Fibroblast of villous mesenchyme (primary cell): ENCODE measurements at places on chromosomes 12 and 14. TPM values are rescaled to one million over a fixed set of nuclear protein-coding genes. Genes with fewer than 3 reads are reported as not detected.
A peak's percentile ranks its signal among the peaks of the same experiment; 100 is the strongest.

DNA sequence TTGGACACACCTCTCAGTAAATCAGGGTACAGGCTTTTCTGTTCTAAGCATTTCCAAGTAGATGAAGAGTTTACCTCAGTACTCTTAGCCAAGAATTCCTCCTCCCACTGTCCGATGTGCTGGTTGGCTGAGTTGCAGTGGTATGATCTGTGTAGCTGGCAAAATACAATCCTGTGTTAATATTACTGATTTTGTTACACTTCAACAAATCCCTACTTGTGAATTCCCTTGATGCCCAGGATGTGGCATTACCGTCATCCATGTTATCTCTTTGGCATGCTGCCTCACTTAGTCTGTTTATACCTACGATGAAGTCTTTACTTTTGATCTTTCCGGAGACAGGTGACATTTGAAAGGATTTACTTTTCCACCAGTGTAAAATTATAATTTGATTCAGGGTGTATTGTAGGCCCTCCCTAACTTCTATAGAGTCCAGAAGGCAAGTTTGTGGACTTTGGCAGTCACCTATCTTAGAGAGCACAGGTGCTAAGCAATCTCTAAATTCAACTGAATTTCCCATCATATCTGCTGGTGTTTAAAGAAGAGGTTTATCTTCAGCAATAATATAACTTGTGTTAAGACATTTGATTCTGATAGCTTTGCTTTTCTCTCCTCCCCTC lies 10.1 kb downstream of the CCDC196 start:
- no peak for DNase-seq

GRCh38 chr12:2930865-2931264 lies 28.3 kb upstream of the TEAD4 start:
- DNase-seq, result no peak

DNA sequence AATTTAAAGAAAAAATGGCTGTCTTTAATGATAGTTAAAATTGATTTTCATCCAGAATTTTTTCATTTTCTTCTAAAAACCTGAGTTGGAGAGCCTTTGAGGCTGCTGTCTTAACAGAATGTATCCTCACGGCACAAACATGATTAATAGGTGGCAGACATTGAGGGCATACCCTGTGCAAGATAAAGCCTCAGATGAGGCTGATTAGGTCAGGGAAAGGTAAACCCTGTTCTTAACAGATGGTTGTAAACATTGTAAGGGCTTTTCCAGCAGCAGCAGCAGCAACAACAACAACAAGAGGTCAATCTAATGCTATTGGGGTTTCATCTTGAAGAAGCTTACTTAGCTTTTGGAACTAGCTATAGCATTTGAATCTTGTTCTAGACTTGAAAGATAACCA lies 17.4 kb downstream of the GNG2 start:
- no peak for DNase-seq

GRCh38 chr12:91902860-91903683 lies 242.6 kb downstream of the BTG1 start:
- no peak for DNase-seq

DNA sequence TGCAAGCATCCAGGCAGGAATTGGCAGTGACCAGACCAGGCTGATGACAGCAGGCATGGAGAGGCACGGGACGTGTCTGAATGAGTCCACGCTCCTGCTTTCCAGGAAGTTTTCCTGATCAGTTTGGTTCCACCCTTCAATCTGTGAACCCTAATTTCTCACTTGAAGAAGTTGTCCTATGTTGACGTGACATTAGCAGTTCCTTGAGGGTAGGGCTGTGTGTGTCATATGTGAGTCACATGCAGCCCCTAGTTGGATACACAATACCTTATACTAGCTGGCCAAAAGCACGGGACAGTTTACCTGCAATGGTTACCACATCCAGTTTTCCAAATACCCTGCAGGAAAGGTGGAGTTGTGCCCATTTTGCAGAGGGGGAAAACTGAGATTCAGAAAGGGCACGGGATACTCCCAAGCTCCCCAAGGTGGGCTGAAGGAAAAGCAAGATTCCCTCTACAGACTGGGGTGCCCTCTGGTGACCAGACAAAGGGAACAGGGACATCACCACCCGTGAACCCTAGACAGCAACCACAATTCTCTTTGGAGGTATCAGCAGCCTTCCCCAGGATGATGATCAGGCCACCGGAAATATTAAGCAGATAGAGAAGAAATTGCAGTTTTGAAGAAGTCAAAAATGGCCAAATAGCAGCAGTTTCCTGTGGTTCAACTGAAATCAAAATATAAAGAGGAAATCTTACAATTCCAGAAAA lies 194.5 kb downstream of the PHETA1 start:
- no peak for DNase-seq

DNA sequence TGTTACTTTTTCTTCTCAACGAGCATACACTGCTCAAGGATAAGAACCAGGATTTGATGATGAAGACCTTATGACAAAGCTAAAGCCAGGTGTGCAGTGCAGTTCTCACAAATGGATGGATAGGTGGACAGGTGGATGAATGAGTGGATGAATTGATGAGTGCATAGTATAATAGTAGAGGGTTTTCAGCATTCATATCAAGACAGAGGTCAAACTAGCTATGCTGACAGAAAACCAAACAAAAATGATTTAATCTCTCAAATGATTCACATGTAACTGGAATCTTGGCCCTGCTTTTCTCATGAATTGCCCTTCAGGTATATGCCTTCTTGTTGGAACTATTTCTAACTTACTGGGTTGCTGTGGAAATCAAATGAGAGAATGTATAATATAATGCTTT lies 240.9 kb downstream of the BCAT1 start:
- DNase-seq, result no peak

Gene OR4M1
- not detected in 2 replicates for total RNA-seq

Gene SDR9C7
- total RNA-seq, result not detected in 2 replicates

DNA sequence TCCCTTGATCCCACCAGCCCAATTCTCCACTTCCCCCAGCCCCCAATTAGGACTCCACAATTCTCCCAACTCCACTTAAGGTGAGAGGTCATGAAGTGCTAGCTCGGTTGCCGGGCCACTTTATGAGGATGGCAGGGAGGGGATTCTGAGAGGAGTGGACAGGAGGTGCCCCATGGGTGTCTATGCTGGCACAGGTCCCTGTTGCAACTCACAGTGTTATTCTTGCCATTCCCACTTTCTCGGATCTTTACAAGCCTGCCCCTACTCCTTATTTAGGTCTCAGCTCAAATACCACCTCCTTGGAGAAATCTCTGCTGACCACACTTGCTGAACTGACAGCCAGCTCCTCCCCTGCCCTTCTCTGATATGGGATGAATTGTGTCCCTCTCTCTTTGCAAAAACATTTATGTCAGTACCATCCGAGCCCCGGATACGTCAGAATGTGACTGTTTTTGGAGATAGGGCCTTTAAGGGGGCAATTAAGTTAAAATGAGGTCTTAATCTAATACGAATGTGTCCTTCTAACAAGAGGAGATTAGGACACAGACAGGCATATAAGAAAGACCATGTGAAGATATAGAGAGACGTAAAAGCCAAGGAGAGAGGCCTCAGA lies 4.2 kb upstream of the LGALS3 start:
- DNase-seq, result no peak

DNA sequence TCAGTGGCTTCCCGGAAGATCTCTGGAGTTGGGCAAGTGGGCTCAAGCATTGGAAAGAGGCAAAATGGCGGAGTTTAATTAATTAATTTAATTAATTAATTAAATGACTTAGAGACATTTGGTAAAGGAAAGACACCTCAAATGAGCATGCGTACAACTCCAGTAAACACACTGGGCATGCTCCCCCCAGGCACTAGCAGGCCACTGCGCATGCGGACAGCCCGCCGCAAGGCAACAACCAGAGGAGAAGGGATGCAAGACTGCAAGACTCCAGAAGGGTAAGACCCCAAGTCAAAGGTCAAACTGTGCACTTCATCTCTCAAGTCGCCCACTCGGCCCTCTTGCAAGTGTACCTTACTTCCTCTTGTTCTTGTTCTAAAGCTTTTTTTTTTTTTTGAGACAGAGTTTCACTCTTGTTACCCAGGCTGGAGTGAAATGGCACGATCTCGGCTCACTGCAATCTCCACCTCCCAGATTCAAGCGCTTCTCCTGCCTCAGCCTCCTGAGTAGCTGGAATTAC lies 57.8 kb upstream of the PSMC1 start:
- DNase-seq, result no peak

- peak; percentile 70 for DNase-seq
Observed at GRCh38 chr14:59294662-59294992, 106.2 kb downstream of the DAAM1 start.

DNA sequence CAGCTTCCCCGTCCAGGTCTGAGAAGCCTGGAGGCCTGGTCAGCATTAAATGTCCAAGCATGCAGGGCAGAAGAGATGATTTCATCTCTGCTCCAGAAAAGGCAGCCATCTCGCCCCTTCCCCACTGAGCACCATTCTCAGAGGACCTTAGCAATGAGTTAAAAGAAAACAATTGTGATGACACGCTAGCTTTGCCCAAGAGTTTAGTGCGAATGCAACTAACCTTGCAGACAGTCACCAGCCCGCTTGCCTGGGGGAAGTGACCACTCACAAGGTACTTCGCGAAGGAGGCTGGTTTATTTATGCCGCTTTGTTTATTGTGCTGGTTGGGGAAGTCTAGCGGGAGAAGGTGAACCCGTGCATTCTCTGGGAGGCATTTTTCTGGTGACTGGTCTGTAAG lies 170.7 kb downstream of the RBM19 start:
- no peak for DNase-seq

Gene WSCD2
- total RNA-seq, result under 0.01 TPM in 1 of 2 replicates, not detected in the other
